ENCODE measurements at places on chromosomes 16 and 17.

GRCh38 chr17:37506678-37507077, 17.0 kb downstream of the DUSP14 start:
- peak; percentile 63 for DNase-seq

GRCh38 chr17:5254414-5254813, 19.8 kb upstream of the SCIMP start:
- no peak for DNase-seq

DNA sequence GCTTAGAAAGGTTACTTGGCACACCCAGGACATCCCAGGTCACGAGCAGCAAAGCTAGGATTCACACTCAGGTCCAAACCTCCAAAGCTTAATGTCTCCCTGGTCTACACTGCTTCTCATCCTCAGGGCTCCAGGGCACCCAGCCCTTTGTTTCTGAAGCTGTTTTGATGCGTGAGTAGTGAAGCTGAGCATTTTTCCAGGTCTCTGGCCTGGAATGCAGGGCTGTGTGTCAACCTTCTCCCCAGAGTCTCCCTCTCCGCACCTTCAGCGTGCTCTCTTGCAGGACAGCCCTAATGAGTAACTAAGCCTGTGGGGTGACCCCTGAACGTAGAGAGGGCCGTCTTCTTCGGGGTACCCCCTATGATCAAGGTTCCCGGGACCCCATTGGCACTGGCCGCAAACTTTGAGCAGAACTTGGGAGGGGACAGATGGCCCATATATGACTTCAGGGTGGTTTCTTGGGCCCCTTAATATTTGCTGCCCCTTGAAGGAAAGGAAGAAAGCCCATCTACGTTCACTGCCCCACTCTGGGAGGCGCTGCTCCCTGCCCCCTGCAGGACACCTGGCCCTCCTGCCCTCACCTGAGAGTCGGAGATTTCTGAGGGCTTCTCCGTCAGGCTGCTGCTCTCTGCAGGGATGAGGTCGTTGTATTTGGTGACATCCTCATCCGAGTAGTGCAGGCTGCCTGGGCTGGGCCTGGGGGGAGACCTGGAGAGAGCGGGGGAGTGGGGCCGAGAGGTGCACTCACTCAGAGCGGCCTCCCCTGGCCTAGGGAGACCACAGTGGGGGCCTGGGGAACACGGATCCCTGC, 36.4 kb upstream of the CDC42EP4 start:
- DNase-seq, result no peak

GRCh38 chr16:62717026-62717425, 680.8 kb upstream of the CDH8 start:
- no peak for DNase-seq

DNA sequence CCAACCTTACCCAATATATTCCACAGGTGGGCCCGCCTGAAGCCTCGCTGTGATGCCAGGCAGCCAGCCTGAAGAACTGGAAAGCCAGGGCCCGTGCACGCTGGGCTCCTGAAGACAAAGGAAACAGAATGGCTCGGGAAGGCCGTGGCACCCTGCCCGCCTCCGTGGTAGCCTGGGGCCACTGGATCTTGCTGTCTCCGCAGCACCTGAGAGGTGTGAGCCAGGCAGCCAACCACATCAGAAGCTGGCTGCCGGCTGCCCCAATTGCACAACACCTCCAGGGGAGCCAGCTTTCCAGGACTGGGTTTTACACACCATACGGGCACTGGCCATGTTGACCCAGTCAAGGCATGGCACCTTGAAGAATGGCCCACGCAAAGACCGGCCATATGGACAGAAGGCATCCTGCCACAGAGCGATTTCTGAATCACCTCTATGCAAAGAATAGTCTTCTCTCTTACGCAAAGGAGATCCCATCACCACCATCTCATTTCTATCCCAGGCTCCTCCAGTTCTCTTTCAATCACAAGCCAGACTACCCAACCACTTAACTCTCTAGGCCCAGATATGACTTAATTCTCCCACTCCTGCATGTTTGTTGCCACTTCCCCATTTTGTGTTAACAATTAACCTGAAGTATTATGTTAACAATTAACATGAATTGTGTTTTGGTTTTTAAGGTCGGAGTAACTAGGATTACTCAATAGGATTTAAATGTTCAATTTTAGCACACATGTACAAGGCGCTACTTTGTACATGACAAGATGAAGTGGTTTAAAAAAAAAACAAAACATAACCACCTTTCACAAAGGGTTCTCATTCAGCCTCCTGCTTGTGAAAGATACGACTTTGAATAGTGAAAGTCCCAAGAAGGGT, 32.1 kb downstream of the ZFHX3 start:
- no peak for DNase-seq

- no peak for DNase-seq
Measured at GRCh38 chr16:24989494-24989893, 25.7 kb downstream of the ARHGAP17 start.

- DNase-seq, result no peak
Measured at GRCh38 chr17:34370376-34370996, 7.5 kb upstream of the CCL1 start.
